ENCODE measurements at places on chromosomes 16 and 17. TPM values are rescaled to one million over a fixed set of nuclear protein-coding genes. Genes with fewer than 3 reads are reported as not detected.

The TP53TG3F gene
- not detected for polyA plus RNA-seq

The CLEC10A gene
- 2.2 TPM for polyA plus RNA-seq

The KRTAP2-1 gene
- polyA plus RNA-seq: not detected

The CDH15 gene
- not detected for polyA plus RNA-seq

The FAM83G gene
- 16.4 TPM for polyA plus RNA-seq

The SLC16A6 gene
- 0.80 TPM for polyA plus RNA-seq

The WNT9B gene
- polyA plus RNA-seq: not detected

The SLFN13 gene
- polyA plus RNA-seq: 1.8 TPM

The TBC1D3B gene
- 0.81 TPM for polyA plus RNA-seq

The GINS2 gene
- 2.9 TPM for polyA plus RNA-seq

The MYADML2 gene
- polyA plus RNA-seq: not detected

The PGAP3 gene
- 11.2 TPM for polyA plus RNA-seq

The SNAI3 gene
- 1.0 TPM for polyA plus RNA-seq

The LRRC37B gene
- 8.9 TPM for polyA plus RNA-seq

The SPATA32 gene
- not detected for polyA plus RNA-seq

All from stomach (tissue), 19 donors.